ENCODE measurements at places on chromosomes 11 and 22.

- no peak for DNase-seq
Measured at GRCh38 chr11:30665067-30665466, 78.9 kb upstream of the MPPED2 start.

GRCh38 chr22:40690370-40690769, 11.1 kb downstream of the MCHR1 start:
- no peak for DNase-seq

DNA sequence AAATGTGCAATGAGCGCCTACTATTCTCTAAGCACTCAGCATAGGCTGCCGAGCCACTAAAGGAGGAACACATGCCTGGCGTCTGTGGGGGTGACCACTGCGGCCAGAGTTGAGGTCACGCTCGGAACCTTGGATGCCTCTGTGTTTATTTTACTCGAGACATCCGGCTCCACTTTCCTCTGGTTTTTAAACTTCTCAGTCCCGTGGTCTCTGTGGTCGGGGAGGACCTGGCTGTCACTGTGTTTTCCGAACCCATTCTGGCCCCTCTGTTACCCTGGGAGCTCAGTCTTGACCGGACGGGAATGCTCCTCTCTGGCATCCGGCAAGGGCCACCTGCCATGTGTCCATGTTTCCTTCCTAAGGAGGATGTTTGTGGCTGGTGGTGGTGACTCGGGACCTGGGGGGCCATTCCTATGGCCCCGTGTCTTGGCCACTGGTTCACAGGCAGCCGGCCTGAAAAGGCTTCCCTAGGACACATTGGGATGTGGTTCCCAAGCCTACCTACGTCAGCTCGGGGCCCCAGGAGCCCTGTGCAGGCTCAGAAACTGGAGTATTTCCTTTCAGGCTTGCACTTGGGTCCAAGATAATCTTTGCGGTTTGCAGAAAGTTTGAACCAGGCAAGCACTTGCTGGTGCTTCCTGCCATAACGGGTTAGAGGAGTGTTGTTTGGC, 46.7 kb upstream of the PARVG start:
- DNase-seq: no peak

DNA sequence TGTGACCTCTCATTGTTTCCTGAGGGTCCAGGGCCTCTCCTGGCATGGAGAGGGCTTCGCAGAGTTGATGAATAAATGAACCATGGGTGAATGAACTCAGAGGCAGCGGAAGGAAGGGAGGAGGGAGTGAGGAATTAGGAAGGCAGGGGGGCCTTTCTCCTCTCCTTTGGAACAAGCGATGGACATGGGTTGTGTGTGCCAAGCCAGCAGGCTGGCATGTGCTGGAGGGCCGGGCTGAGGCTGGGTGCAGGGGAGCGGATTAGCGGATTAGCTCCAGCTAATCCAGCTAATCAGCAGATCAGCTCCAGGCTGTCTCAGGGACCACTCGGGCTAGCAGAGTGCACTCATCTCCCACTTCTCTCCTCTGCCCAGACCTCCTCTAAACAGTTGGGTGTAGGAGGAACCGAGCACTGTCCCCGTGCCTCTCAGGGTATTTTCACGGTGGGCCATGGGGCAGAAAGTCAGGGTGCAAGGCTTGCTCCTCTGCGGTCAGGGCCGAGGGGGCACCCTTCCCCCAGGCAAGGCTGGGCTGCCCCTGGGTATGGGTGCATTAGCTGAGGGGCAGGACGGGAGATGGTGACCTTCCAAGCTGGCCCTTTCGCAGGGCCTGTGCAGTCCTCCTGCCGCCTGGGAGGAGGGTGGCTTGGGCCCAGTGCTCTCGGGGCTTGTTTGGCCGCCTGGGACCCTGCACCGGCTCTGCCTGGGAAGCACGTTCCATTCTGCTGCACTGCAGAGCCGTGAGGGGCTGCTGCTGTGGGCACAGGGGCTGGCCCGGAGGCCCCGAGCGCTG, 120.3 kb upstream of the B3GAT1 start:
- no peak for DNase-seq

GRCh38 chr11:36471577-36471976, 38.5 kb downstream of the TRAF6 start:
- no peak for DNase-seq

- no peak for DNase-seq
Measured at GRCh38 chr11:118851970-118852369, 31.7 kb upstream of the CXCR5 start.

GRCh38 chr11:35994421-35994820, 50.6 kb downstream of the LDLRAD3 start:
- DNase-seq: no peak

GRCh38 chr11:95536047-95536690, 253.4 kb downstream of the FAM76B start:
- DNase-seq: no peak

Data from NCI-H526 (cell line).